ENCODE measurements at places on chromosomes 13 and 19. TPM values are rescaled to one million over a fixed set of nuclear protein-coding genes. Genes with fewer than 3 reads are reported as not detected.

The ZNF66 gene
- 5.2 TPM for total RNA-seq

- no peak for DNase-seq
These were observed 56.6 kb downstream of the PDS5B start for GRCh38 chr13:32642858-32643257.

DNA sequence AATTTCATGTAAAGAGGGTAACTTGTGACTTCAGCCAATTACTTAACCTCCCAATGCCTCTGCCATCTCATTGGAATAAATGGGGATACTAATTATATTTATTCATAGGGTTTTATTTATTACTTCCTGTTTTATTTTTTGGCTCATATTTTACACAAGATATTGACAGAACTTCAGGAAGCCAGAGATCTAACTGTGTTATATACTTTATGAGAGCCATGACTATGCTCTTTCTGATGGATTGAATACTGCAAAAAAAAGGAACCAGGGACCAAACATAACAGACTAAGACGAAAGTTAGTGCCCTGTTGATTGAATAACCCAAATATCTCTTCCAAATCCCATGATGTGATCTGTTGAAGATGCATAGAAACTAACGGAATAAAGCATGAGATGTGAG lies 243.3 kb upstream of the STARD13 start:
- DNase-seq: no peak

GRCh38 chr13:76950101-76950500 lies 1.8 kb downstream of the ACOD1 start:
- no peak for DNase-seq

DNA sequence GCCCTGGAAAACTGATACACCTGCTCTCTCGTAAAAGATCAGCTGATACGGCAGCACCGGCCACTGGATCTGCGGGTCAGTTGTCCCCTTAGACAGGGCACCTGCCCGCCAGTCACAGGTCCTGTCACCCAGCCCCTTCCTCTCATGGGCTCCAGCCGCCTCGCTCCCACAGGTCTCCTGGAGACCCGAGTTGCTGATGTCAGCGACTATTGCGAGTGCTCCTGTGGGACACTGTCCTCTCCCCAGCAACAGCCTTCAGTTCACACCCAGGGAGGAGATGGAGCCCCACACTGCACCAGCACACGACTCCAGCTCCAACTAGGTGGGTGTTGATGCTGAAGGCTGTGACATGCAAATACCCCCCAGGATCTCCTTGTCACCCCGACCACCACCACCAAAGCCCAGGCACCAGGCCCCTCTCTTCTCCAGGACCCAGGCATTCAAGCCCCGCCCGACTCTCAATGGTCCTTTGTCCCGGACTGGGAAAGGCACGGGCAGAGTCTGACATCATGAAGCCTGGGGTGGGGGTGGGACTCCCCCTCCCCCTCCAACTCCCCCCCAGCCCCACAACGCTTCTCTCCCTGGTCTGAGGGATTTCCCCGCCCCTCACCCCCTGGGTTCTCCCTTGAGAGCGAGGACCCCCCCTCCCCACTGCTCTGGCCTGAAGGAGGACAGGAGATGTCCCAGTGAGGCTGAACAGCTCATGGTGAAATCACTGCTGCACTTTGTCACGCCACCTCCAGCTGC lies 1.4 kb upstream of the MAG start:
- no peak for DNase-seq

DNA sequence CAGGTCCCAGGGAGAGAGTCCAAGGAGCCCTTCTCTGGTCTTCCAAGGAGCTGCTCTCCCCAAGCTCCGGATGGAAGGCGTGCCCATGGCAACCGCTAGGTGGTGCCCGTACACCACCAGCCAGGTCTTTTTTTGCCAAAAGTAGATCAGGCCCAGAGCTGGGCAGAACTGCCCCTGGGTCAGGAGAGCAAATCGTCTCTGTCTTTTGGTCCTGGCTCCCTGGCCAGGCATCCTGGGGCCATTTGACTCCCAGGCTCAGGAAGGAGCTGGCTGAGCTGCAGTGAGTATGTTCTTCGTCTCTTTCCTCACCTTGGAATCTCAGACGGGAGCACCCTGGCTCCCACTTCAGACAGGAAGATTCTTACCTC lies 24.6 kb upstream of the BCL3 start:
- peak; percentile 71 for DNase-seq

DNA sequence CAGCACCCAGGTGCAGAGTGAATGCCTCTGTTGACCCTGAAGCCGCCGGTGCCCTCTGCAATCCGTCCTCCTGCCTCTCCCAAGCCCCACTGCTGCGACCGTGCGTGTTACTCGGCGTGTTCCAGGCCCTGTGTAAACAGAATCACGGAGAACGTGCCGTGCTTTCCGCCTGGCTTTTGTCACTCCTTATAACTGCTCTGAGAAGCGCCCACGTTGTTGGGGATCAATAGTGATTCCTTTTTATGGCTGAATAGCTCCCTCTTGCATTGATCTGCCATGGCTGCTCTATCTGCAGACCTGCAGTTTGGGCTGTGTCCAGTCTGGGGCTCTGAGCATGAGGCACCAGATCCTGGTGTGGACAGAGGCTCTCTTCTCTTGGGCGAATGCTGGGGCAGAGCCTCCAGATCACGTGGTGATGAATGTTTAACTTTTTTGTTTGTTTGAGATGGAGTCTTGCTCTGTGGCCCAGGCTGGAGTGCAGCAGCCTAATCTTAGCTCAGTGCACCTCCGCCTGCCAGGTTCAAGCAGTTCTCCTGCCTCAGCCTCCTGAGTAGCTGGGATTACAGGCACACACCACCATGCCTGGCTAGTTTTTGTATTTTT lies 15.8 kb downstream of the ADPRHL1 start:
- no peak for DNase-seq

The CCDC70 gene
- not detected for total RNA-seq

DNA sequence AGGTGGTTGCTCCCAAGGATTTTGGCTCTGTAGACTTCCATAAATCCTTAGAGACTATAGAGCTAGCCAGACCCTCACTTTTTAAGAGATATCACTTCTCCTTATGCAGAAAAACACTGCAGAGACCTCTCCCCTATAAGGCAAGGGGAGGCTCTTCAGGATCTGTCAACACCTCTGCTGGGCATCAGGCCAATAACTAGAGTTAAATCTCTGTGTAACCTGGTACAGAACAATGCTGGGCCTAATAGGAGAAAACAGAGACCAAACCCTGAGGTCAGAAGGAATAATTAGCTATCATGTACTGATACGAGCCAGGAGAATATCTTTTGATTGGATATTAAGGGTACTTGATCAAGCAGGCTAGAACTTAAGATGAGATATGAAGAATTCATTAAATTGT lies 358.5 kb downstream of the TBC1D4 start:
- no peak for DNase-seq

The SSC5D gene
- total RNA-seq: 69.4 TPM

- no peak for DNase-seq
These were observed 2.7 kb upstream of the HPN start for GRCh38 chr19:35038623-35039512.

GRCh38 chr13:95292622-95293021 lies 8.6 kb downstream of the ABCC4 start:
- no peak for DNase-seq

DNA sequence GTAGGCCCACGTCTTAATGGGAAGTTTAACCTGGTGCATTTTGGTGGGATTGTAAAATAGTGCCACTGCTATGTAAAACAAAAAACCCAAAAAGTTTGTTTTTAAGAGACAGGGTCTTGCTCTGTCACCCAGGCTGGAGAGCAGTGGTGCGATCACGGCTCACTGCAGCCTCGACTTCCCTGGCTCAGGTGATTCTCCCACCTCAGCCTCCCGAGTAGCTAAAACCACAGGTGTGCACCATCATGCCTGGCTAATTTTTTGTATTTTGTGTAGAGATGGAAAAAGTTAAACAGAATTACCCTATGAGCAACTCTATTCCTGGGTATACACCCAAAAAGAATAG lies 820 bp upstream of the REXO1 start:
- no peak for DNase-seq

DNA sequence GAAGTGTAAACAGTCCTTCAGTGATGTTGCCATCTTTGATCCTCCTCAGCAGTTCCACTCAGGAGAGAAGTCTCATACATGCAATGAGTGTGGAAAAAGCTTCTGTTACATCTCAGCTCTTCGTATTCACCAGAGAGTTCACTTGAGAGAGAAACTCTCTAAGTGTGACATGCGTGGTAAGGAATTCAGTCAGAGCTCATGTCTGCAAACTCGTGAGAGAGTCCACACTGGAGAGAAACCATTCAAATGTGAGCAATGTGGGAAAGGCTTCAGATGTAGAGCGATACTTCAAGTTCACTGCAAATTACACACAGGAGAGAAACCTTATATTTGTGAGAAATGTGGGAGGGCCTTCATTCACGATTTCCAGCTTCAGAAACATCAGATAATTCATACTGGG lies 7.7 kb downstream of the ZNF230 start:
- DNase-seq: no peak

The VMAC gene
- total RNA-seq: 6.6 TPM

The RANBP3 gene
- total RNA-seq: 28.3 TPM

DNA sequence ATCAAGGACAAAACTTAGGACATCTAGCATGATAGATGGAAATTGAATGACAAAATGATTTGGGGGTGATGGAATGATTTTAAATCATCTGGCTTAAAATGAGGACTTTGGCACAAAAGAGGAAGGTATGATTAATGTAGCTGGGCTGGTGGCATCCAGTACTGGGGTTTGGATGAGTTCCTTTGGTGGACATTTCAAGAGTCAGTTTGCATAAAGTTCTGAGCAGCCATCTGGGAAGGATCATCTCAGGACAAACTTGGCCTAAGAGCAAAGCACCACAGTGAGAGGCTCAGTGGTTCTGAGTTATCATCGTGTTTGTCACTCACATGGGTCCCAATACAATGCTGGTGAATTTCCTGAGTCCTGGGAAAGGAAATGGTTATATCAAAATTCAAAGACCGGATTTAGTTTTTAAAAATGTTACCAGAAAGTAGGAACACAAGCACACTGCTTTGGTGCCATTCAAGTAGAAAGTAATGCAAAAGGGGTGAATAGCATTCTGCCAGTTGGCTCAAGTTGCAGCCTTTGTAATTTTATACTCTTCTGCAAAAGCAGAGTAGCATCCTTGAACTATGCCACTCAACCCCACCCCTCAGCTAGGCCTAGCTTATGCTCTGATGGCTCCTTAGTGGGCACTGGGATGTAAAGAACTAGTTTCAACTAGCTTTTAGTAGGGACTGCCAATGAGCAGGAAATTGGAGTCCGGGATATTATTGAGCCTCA lies 219.0 kb downstream of the COG6 start:
- DNase-seq: no peak
